Activated T-cell treated with anti-CD3 and anti-CD28 coated beads for 24 hours (primary cell): ENCODE measurements at places on chromosomes 7 and 10.

DNA sequence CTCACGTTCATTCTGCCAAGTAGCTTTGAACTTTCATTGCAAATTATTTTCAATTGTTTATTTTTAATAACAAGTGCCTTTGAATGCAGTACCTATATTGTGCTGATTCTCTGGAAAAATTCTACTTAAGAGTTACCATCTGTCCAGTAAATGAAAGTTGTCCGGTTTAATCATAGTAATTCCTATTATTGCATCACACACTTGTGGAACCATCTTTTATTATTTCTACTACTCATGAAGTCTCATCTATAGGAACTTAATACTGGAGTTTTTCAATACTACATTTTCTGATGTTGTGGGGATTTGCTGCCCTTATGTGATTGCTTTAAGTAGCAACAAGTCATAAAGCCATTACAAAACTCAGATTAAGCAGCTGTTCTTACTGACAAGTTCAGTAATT lies 16.5 kb upstream of the SKAP2 start:
- DNase-seq, result no peak

GRCh38 chr7:1223196-1223981 lies 9.3 kb upstream of the UNCX start:
- no peak for DNase-seq

DNA sequence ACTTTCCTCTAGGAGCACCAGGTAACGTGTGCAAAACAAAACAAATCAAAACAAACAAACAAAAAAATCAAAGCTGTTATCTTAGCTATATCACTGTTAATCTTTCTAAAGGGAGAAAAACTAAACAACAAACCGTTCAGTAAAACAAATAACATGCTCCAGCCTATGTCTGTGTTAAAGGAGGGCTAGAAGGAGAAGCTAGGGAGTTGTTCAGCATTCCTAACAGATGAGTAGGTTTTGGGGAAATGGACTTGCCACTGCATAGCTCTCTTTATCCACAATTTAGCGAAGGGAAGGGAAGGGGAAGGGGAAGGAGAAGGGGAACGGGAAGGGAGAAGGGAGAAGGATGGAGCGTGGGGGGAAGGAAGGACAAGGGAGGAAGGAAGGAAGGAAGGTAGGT lies 134.2 kb upstream of the AKR1E2 start:
- no peak for DNase-seq

DNA sequence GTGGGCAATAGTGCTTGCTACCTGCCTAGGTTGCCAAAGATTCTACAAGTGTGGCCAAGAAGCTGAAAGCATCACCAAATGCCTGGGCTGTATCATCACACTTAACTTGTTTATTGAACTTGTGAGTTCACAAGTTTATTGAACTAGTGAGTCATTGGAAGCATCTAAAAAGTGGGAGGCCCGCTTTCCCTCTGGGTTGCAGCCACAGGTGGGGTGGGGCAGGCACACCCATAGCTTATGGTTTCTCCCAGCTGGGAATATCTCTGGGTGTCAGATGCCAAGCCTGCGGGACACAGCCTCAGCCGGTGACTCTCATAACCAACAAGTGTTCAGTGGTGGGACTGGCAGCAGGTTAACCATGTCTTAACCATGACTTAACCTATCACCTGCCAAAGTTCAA lies 145.9 kb upstream of the FAM13C start:
- DNase-seq, result no peak

GRCh38 chr10:131246775-131247174 lies 64.7 kb downstream of the TCERG1L start:
- no peak for DNase-seq

GRCh38 chr7:111750228-111750627 lies 187.9 kb upstream of the IMMP2L start:
- DNase-seq, result no peak

DNA sequence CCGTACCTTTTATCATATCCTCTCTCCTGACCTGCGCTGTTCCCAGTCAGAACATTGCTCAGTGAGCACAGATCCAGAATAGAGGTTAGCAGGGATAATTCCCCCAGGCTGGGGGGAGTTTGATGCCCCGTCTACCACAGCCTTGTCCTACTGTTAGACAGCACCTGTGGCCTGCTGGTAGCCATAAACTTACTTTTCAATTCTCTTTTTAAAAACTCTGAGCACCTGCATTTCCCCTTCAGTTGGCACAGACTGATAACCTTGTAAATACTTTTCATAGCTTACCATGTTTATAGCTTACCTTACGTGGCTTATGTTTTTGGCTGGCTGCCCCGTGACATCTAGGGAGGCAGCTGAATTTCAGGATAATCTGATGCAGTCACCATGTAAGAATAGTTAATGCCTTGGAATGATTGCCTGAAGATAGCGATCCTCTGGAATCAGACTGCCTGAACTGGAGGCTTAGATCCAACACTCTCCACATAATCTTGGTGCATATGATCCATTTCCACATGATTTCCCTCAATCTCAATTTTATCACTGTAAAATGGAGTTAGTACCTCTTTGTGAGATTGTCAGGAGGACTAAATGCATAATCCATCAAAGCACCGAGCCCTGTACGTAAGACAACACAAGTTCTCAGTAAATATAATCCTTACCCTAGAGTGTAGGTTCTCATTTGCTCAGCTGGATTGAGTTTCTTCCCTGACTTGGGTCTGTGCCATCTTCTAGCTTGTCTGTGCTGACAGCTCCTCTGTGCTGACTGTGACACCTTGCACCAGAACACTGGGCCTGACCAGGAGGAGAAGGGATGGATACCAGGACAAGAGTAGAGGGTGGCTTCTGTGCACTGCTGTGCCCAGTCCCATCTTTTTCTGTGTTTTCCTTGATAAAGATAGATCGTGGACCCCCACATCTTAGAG lies 111.7 kb upstream of the GJD4 start:
- DNase-seq, result no peak

DNA sequence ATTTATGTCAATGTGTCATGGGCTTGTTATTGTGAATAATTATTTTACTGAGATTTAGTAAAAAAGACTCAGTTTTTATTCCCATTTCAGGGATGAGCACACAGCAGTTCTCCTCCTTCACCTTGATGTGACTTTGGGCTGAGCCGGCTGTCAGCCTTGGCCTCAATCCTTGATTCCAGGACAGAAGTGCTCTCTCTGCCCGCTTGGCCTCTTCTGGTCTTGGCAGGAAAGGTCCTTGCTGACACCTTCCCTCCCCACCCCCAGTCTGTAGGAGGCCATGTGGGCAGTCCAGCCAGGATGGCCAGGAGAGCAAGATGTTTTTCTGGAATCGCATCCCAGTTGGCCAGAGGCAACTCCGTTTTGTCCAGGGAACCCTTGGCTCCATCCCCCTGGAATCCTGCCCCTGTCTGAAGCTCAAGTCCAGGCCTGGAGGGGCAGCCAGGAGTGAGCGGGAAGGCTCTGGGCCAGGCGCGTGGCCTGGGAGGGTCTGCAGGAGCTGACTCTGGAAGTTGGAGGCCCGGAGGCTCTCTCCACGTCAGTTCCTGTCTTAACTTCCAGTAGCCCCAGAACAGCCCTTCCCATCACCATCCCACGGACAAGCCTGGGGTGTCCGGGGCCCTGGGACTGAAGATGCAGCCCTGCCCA lies 100.9 kb downstream of the PDGFA start:
- DNase-seq, result no peak

DNA sequence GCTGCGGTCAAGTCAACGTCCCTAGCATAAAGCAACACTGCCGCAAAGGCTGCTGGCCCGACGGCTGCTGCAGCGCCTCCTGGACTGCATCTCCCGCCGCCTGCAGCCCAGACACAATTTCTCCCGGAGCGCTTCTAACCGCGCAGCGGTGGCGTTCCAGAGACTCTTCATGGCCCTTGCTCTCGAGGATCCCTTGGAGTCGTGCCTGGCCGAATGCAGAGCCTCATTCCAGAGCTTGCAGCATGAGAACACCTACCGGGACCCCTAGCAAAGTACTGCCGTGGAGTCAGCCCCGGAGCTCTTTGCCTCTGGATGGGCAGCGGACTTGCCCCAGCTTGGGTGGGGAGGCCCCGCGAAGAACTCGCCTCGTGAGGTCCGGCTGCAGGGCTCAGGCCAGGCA lies 79.7 kb upstream of the ZNF32 start:
- DNase-seq, result no peak

GRCh38 chr10:93482145-93482834 lies at the start of gene MYOF:
Gene MYOF, minus strand, starts transcription at chr10:93482334. Its CDS starts 140 bp downstream, at chr10:93482194.
- DNase-seq, result peak; percentile 49

- DNase-seq, result no peak
Measured at GRCh38 chr10:12198156-12198555, 2.2 kb downstream of the CDC123 start.
